NCI-H226 (cell line): ENCODE measurements at places on chromosomes 4 and X.

- DNase-seq = no peak
These were observed 7.9 kb upstream of the PTPN13 start for GRCh38 chr4:86586160-86586572.

- peak; percentile 72 for DNase-seq
These were observed 304.7 kb upstream of the TAPT1 start for GRCh38 chr4:16530688-16531635.

DNA sequence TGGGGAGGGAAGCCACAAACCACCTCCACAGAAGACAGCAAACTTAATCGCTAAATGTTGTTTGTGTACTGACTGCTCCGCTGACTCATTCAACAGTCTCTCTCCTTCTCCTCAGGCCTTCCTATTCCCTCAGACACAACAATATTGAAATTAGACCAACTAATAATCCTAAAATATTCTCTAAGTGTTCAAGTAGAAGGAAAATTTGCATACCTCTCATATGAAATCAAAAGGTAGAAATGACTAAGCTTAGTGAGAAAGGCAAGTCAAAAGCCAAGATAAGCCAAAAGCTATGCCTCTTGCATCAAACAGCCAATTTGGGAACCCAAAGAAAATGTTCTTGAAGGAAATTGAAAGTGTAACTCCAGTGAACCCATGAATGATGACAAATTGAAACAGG is 75.7 kb upstream of the ARHGAP24 start:
- DNase-seq = no peak

DNA sequence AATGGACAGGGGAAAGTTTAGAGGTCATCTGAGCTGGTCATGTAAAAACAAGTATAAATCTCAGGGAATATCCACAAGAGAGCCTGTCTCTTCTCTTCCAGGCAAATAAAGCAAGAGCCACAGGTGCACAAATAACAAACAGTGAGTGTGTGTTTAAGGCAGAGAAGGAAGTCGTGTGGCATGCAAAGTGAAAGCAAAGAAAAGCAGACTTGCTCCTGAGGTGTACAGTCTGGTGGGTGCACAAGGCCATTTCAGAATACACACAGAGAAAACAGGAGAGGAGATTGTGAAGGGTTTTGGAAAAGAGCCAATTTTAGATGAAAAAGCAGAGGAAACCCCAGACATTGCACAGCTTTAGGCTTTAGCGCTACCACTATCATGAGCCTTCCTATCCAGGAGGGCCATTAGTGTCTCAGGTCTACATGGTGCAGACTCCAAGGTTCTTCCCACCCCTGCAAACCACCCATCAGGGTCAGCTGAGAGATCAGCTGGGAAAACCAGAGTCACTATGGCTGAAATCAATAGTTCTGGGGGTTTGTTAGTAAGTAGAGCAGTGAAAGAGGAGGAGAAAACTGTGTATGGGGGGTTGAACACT is 355.8 kb downstream of the KLHL4 start:
- DNase-seq = no peak

DNA sequence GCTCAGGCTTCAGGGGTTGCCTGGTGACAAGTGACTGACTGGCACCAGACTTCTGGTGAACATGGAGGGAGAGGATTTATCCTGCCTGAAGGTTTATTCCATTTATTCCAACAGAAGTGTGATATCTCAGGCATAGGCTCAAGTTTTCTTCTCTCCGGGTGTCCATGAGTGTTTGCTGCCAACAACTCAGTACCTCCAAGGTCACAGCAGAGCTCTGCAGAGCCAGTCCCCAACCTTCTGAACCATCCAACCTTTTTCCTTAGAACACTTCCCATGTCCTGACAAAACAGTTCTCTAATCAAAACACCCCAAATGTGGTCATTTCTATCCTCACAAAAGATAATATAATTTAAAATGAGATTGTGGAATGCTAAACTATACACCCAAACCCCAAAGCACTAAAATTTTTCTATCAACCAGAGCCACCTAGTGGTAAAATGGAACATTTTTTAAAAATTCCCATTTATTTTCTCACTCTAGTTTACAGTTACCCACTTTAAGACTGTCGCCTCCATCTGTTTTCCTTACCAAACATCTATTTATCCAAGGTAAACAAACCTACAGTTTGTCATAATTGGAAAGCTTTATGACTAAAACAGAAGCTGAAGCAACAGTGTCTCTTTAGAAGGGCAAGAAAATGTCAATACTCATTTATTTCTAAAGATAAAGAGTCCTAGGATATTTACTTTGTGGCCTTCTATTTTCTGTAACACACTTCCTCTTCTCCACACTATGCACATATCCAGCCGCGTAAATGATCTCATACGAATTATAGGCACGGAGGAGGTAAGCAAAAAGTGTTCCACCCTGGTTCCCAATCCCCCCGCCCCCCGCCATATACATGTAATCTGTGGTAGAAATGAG is 39.5 kb downstream of the TMEM154 start:
- no peak for DNase-seq

DNA sequence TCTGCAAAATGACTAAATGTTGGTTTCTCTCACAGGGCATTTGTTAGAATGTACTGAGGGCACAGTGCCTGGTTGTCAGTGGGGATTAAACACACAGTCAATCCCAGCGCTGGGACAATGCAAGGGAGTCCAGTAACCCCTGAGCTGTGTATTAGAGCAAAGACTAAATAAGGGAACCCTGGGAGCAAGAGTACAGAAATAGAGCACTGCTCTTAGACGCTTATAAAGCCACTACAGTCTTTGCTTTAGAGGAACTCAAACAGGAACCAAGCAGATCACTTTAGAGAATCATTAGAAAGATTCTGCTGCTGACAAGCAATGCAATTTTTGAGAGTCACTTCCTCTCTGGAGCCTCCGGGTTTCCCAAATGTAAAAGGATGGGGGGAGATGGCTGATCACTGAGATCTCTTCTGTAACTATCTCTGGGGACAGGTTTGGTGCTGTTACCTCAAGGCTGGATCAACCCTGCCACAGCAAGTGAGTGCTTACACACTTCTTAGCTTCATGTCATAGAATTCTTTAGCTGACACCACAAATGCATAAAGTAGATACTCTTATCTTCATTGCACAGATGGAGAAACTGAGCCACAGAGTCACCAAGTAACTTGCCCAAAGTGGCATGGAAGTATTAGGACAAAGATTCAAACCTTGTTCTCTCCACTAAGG is 137.8 kb upstream of the CPEB2 start:
- no peak for DNase-seq

DNA sequence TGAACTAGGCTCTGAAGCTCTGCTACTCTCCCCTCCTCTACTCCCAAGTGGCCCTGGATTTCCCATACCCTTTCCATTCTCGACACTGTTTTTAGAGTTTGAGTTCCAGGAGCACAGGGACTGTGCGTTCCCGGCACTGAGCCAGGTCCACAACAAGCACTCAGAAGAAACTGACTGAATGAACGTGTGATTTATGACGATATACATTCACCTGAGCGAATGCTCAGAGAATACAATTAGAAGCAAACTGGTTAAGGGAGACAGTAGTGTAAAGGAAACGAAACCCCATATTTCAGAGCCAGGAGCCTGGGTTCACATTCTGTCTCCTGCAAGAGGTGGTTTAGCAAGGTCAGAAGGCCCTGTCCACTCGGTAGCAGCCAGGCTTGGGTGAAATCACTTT is 1.4 kb upstream of the KIAA0232 start:
- no peak for DNase-seq

GRCh38 chrX:19986531-19986930 is 4.3 kb downstream of the BCLAF3 start:
- no peak for DNase-seq
